ENCODE measurements at places on chromosomes 1 and 21. TPM values are rescaled to one million over a fixed set of nuclear protein-coding genes. Genes with fewer than 3 reads are reported as not detected.

The TMEM82 gene
- total RNA-seq, result 0.11 TPM

DNA sequence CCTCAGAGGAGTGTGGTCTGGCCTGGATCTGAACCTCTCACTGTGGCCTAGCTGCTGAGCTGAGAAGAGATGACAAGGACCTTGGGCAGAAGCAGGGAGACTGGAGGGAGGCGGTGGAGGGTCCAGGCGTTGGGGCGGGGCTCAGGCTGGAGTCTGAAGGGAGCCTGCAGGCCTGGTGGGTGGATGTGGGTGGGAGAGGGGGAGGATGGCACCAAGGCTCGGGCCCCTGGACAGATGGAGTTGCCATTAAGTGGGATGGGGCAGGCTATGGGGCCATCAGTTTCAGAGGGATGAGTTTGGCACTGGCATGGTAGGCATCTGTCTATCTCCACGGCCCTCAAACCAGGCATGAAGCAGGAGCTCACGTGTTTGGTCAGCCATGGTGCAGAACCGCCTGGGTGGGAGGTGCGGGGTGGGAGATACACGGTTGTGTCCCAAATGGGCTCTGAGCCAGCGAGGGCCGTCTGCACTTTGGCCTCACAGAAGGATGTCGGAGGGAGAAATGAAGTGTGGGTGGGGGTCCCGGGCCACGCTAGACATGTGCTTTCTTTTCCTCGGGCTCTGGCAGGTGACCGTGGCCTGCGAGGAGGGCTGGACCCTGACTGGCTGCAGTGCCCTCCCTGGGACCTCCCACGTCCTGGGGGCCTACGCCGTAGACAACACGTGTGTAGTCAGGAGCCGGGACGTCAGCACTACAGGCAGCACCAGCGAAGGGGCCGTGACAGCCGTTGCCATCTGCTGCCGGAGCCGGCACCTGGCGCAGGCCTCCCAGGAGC is 23.6 kb downstream of the PCSK9 start:
- DNase-seq, result no peak

DNA sequence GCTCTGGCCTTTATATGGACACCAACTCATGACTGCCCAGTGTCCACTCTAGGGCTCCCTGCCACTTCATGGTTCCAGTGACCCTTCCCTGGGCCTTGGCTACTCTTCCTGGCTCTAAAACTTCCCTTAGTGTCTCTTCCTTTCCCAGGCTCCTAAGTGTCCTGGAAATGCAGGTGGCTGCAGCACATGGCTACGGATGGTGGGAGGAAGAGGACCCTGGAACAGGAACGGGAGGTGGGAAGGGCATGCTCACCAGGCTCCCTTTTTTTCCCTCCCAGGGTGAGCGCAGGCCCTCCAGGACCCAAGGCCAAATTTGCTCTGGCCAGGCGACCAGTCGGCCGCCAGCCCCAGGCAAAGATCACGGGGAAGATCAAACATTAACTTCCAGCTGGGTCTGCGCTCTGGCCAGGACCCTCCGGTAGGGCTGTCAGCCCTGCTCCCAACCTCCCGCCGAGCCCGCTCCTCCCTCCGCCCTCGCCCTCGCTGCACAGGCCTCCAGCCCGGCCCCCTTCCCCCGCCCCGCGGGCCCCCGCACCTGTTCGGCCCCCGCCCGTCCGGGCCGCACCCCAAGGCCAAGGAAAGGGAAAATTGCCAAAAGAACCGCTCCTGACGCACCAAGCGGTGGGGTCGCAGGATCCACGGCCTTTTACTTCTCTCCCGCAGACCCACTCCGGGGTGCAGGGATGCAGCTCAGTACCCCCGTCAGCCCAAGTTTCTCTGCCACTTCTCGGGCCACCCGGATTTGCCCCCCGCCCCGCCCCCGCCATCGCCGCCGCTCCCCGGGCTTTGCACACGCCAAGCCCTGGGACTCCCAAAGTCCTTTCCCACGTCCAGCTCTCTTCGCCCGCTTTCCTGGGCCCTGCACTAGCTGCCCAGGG is 894 bp downstream of the TCEA3 start:
- no peak for DNase-seq

DNA sequence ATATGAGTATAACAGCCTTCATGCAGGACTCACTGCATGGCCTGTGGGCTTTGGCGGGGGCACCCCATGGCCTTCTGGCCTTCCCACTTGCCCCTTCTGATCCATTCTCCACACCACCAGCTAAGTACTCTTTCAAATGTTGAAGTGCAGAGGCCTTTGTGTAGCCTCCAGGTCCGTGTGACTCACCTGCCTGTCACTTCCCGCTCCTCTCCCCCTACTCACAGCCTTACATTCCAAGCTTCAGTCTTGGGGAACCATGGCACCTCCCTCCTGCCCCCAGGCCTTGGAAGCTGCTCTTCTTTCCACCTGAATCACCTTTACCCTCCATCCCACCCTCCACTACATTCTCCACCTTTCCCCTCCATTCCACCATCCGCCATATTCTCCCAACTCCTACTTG is 69.6 kb downstream of the PGM1 start:
- peak; percentile 39 for DNase-seq

GRCh38 chr21:46500224-46500861 is 41.7 kb downstream of the DIP2A start:
- peak; percentile 29 for DNase-seq

The RIIAD1 gene
- not detected for total RNA-seq

- no peak for DNase-seq
Measured at GRCh38 chr21:42049578-42050430, 21.3 kb upstream of the UMODL1 start.

Measured in LHCN-M2 (cell line).